ENCODE measurements at places on chromosomes 2 and 18.

DNA sequence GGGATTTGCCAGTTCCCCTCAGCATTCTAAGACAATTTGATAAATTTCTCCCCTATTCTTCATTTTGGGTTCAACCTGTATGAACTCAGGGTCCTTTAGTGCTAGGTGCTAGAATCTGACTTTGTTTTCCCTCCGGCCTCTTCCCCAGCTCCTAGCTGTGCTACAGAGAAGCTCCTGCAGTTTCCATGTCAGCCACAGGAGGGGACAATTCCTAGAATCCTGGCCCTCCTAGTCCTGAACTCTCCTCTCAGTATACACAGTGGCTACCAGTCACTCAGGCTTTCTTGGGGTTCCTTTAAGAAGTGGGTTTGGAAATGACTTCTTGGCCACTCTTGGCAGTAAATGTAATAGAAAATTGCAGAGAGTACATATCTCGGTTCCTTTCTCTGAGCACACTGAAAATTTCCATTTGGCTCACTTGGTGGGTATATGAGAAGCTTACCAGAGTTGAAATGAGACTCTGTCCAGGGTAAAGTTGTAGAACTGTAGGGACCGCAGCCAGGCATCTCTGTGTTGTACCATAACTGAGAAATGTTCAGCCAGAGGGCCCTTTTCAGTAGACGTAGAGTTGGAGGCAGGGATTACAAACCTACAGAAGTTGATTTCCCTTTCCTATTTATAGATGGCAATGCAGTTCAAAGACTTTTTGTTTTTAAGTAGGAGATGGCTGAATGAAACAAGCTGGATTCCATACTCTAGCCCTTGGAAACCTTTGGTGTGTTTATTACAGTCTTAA lies 5.0 kb upstream of the CHST10 start:
- no peak for DNase-seq

DNA sequence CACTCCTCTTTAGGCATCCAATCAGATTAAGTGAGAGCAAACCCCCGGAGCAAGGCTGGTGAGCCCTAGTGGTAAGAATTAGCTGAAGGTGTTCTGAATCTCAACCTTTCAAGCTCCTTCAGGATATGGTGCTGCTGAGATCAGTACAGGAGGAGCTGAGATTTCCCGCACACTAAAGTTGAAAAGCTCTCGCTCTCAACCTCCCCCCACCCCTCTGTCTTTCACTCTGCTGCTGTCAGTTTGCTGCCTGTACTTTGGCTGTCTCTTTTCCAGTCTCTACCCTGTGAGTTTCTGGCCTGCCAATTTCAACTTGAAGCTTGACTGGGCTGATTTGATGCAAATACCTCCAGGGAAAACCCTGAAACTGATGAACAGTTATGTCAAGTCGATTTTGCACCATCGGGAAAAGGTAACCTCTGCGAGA lies 15.7 kb downstream of the ZEB2 start:
- DNase-seq, result no peak

DNA sequence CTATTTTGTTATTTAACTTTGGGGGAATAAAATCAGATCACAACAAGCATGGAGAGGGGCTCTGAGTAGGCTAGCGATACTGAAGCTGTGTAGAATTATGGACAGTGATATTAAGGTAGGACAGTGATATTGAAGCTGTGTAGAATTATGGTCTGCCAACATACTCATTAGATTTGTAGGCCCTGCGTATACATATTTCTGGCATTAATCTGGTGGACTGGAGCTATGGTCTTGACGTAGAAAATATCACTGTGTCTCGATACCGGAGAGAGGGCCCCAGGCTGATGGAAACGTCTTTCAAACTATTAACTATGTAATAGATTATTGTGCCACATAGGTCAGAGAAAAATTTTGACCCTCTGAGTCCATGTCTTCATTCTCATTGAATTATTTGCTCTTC lies 511.4 kb downstream of the ADCYAP1 start:
- no peak for DNase-seq

GRCh38 chr2:205593891-205594290 lies 88.4 kb upstream of the NRP2 start:
- no peak for DNase-seq

GRCh38 chr18:77129150-77129551 lies 3.4 kb downstream of the MBP start:
- DNase-seq, result no peak

GRCh38 chr2:118222672-118223421 lies 134.6 kb downstream of the INSIG2 start:
- DNase-seq, result no peak

GRCh38 chr2:126041391-126042047 lies 614.4 kb upstream of the GYPC start:
- no peak for DNase-seq

GRCh38 chr2:31986906-31987305 lies 23.9 kb downstream of the MEMO1 start:
- no peak for DNase-seq

- DNase-seq, result peak; percentile 17
Observed at GRCh38 chr2:9307535-9307934, 100.9 kb downstream of the ASAP2 start.

- DNase-seq, result no peak
Observed at GRCh38 chr2:218513676-218514075, 54.5 kb downstream of the USP37 start.

DNA sequence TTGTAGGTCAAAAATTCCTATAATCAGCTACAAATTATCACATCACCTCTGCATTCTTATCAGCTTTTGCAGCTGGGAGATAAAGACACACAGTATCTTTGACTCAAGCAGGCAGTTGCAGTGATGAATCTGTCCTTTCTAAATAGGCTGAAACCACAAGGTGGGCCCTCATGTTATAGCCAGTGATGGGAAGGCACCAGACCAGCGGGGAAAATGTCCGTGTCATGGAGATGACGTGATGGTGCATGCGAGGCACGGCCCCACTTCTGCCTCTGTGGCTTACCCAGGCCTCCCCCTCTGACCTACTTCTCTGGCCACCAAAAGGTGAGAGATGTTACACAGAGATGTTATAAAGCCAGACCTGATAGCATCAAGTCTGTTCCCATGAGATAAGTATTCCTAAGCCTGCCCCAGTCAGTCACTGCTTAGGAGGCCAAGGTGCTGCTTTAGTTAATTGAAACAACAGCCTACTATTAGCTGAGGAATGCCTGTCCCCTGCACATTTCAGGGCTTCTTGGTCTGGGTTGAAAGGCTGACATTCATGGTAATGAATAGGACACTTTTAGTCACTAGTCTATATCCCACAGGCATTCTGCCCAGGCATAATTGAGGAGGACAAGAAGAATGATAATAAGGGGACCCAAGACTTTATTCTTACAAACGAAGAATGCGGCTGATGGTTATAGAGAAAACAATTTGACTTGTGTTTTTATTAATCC lies 327.9 kb downstream of the LPIN1 start:
- no peak for DNase-seq

GRCh38 chr2:151174127-151174526 lies 87.5 kb downstream of the RBM43 start:
- no peak for DNase-seq

DNA sequence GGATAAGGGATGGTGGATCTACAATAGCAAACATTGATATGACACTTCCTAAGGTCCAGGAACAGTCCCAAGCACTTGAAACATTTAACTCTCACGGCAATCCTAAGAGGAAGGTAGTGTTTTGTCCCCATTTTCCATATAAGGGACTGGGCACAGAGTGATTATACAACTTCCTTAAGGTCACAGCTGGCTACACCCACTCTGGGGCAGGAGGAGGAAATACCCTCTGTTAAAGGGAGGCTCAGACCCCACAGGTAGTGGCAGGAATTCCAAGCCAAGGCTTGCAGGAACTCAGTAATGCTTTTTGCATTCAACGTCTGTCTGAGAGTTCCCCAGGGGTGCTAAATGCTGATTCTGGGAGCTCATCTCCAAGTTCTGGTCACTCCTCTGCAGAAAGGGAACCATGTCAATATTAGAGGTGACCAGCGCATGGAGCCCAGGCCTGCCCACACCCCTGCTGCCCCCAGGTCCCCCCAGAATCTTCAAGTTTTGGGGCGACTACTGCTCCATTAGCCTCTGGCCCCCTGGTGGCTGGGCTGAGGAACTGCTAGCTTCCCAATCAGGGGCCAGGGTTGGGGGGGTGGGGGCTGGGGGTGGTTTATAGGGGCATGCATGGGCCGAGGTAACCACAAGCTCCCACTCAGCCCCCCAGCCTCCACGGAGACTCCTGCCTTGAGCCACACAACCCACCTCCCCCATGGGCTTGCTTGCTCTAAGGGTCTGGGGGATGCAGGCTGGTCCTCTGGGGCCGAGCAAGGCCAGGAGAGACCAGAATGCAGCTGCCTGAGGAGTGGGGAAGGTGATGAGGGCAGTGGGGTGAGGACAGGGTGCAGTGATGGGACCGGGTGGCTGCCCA lies 11.1 kb downstream of the OBSL1 start:
- DNase-seq, result no peak

DNA sequence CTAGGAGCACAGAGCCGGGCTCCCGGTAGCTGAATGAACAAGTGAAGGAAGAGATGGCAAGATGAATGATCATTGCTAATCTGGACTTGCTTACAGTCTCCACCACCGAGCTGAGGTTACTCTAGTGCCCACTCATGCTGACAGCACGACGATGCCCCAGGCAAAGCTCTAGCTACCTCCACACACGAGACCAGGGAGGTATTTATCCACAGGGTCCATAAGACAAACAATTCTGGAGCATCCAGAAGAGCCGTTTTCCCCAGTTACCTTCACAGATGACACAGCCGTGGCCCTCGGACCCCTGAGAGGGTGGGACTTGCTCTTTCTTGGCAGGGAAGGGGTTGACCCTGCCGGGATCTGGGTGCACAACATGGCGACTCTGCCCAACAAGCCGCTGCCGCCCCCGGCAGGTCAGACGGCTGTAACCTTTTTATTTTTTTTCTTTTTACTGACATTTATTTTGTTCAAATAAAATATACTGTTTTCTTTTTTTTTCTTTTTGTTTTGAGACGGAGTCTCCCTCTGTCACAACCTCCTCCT lies 120.3 kb downstream of the PXDN start:
- no peak for DNase-seq

DNA sequence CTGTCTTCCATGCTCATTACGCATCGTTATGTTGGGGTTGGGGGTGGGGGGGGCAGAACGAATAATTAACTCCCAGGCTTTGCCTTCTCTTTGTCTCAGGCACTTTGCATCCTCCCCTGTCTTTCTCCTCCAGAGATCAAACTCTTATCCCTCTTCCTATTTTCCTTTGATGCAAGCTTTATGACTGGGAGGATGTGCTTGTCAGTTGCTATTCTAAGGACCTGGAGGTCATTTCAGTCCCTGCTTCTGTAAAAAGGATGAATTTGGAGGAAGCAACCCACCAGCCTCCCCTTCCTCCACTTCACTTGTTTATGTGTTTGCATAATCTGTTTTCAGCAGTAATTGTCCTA lies 87.5 kb downstream of the ZCCHC2 start:
- DNase-seq, result no peak

DNA sequence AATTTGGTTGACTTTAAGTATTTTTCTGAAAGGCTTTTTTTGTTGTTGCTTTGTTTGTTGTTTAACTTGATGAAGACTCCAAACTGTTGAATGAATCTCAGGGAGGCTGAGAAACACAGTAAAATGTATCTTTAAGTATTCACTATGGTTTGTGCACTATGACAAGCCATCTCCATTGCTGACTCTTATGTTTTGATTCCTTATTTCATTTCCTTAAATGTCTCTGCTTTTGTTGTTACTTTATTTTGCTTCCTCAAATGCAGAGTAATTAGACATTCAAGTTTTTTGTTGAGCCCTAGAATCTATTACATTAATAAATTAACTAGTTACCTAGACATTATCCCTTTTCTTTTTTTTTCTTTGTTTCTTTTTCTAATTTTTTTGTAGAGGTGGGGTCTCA lies 46.3 kb upstream of the SLC39A10 start:
- no peak for DNase-seq

GRCh38 chr2:219155054-219155644 lies 5.5 kb downstream of the NHEJ1 start:
- no peak for DNase-seq

- DNase-seq, result no peak
Observed at GRCh38 chr2:241381872-241382271, 25.8 kb downstream of the FARP2 start.

GRCh38 chr2:64515086-64515485 lies 9.0 kb upstream of the AFTPH start:
- DNase-seq, result no peak

DNA sequence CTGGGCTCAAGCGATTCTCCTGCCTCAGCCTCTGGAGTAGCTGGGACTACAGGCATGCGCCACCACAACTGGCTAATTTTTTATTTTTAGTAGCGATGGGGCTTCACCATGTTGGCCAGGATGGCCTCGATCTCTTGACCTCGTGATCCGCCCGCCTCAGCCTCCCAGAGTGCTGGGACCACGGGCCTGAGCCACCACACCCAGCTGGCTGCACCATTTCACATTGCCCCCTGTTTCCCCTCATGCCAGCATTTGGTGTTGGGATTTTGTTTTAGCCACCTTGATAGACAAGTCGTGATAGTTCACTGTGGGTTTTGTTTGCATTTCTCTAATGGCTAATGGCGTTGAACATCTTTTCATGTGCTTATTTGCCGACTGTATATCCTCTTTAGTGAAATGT lies 5.8 kb upstream of the COLEC11 start:
- no peak for DNase-seq

- no peak for DNase-seq
Observed at GRCh38 chr18:63346031-63346430, 21.0 kb downstream of the KDSR start.

GRCh38 chr2:40355451-40355850 lies 96.4 kb downstream of the SLC8A1 start:
- no peak for DNase-seq

GRCh38 chr2:85773692-85774091 lies 19.9 kb downstream of the ATOH8 start:
- no peak for DNase-seq

- no peak for DNase-seq
Observed at GRCh38 chr2:238703436-238703835, 144.4 kb upstream of the TWIST2 start.

- DNase-seq, result no peak
Observed at GRCh38 chr2:46780801-46781445, 134.7 kb downstream of the MCFD2 start.

DNA sequence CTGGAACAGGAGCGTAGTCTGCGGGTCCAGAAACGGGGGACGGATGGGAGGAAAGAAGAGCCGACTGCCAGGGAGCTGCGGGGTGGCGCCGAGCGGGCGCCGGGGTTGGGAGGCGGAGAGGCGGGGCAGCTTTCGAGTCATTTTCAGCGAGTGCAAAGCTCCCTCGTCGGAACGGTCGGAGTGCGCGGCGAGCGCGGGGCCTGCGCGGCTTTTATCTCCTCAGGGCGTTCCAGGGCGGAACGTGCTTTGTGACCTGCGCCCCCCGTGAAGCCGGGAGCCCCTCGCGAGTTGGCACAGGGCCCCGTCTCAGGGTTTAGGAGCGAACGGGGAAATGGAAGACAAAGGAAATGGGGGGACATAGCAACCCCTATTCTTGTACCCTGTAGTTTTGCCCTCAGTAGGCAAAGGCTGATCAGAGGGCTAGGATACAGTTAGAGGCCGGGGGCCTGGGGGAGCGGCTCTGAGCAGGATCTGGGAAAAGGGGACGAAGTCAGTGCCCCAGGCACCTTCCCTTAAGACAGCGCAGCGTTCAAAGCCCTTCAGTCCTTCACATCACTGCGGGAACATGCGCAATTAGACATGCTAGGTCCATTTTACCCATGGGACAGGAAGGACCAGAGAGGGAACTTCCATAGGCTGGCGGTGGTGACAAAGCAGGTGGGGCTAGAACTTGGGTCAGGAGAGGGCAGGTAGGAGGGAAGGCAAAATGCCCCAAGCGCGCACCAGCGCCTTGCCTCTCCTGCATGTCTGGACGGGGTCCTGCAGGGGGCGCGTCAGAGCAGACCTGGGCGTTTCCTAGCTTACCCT lies 60.1 kb upstream of the IL1RL1 start:
- no peak for DNase-seq

- no peak for DNase-seq
Observed at GRCh38 chr2:178830451-178830850, 23.2 kb upstream of the TTN start.

GRCh38 chr2:69132960-69133590 lies 120.1 kb downstream of the ANTXR1 start:
- DNase-seq, result no peak

All from occipital lobe (tissue), 3 donors.